Skin of body (tissue), 3 donors: ENCODE measurements at places on chromosomes 4 and X. TPM values are rescaled to one million over a fixed set of nuclear protein-coding genes. Genes with fewer than 3 reads are reported as not detected.

- DNase-seq: no peak
Measured at GRCh38 chr4:14865031-14865366, 137.3 kb upstream of the CPEB2 start.

GRCh38 chrX:139203651-139204570 is 326.6 kb upstream of the F9 start:
- no peak for DNase-seq

GRCh38 chr4:858831-859451 is 33.0 kb upstream of the CPLX1 start:
- no peak for DNase-seq

DNA sequence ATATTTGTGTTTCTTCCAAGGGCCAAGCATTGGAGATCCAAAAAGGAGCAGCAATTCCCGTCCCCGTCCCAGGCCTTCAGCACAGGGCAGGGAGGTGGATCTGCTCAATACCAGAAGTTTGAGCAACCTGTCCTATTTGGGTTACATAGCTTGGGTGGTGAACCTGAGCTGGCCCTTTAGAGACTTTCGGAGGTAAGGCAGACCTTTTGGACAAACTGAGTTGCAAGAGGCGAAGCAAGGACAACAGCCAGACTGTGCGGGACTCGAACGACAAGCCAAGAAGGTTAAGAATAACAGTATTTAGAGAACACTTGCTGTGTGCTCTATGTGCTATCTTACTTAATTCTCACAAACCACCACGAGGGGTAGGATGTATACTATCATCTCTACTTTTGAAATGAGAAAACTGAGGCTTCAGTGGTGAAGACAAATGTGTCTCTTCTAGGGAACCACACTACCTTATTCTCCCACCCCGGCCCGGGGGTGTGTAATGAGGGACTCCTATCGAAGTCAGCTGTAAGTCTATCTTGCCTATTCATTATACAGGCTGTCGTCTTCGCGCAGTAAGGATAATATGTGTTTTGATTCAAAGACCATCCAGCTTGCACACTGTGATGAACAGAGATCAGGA is 1.3 kb downstream of the NOP14 start:
- DNase-seq: no peak

DNA sequence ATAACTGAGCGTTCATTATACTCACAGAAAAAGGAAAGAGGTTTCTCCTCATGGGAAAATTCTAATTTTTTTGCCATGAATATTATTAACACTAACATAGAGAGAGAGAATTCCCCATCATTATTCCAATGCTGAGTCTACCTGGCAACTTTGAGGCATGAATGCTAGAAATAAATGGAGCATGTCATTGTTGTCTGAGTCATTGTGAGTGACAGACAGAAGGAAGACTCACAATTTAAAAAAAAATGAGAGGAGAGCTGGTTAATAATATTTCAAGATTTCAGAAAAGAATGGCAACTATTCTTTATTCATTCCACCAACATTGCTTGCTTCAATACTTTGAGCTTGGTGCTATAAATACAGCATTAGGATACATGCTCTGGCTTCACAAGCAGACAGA is 170.4 kb upstream of the HS3ST1 start:
- no peak for DNase-seq

Gene SFRP2
- 94.7 TPM for total RNA-seq

DNA sequence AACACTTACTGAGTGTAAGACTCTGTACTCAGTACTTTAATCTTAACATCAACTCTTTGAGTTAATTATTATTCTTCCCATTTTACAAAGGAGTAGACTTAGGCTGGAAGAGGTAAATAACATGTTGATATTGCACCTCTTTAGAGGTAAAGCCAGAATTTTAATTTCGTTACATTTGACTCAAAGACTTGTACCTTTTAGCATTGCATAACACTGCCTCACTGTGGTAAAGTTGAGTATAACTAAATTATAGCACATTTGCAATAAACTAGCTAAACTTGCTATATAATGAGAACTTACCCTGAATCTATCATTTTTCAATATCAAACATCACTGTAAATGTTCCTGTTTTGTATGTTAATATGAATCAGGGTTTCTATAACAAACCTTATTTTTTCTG is 218.5 kb downstream of the PRR32 start:
- no peak for DNase-seq

GRCh38 chr4:78292341-78292740 is 235.2 kb downstream of the FRAS1 start:
- DNase-seq: no peak

- no peak for DNase-seq
Measured at GRCh38 chrX:31355206-31355955, 283.5 kb upstream of the FTHL17 start.

- peak; percentile 60 for DNase-seq
Measured at GRCh38 chr4:128707864-128708263, 101.6 kb upstream of the JADE1 start.
